Fibroblast of upper back skin (primary cell): ENCODE measurements at places on chromosomes 4 and X.

- DNase-seq, result no peak
Measured at GRCh38 chrX:67610282-67610681, 66.5 kb downstream of the AR start.

DNA sequence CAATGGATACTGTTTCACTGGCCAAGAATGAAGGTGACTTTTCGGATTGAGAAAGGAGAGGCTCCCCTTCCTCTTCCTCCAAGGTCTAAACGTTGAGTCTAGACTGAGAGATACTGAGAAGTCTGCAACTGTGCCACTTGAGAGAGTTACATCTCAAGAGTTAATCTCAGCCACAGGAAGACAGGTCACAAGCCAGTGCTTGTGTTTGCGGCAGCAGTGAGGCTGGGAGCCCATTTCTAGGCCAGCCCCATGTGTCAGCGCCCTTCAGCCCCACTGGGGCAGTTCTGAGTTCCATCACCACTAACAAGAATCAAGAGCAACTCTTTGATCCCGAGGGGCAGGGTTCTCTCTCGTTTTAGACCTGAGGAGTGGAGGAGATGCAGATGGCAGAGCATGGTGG is 7.3 kb upstream of the SEC24D start:
- DNase-seq, result no peak

- DNase-seq, result peak; percentile 55
Measured at GRCh38 chr4:141099326-141099725, 33.9 kb downstream of the RNF150 start.

GRCh38 chr4:86831262-86832130 is 17.7 kb downstream of the SLC10A6 start:
- peak; percentile 85 for DNase-seq

DNA sequence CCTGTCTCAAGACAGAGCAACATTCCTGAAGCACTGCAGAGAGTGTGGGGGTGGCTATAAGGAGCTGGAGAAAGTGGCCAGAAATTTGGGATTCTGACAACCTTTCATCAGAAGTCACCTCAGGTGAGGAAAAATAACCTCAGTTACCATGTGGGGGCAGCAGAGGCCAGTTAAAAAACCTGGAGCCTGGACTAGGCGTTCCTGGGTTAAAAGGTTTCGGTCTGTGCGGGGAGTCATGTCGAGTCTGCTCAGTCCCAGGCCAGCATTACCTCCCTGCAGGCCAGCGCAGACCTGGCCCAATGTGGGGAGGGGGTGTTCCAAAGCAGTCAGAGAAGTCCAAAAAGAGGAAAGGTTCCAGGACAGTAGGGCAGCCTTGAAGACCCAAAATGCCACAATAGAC is 10.9 kb upstream of the NALF2 start:
- no peak for DNase-seq

- no peak for DNase-seq
Measured at GRCh38 chrX:125678258-125678657, 358.6 kb downstream of the TEX13C start.

DNA sequence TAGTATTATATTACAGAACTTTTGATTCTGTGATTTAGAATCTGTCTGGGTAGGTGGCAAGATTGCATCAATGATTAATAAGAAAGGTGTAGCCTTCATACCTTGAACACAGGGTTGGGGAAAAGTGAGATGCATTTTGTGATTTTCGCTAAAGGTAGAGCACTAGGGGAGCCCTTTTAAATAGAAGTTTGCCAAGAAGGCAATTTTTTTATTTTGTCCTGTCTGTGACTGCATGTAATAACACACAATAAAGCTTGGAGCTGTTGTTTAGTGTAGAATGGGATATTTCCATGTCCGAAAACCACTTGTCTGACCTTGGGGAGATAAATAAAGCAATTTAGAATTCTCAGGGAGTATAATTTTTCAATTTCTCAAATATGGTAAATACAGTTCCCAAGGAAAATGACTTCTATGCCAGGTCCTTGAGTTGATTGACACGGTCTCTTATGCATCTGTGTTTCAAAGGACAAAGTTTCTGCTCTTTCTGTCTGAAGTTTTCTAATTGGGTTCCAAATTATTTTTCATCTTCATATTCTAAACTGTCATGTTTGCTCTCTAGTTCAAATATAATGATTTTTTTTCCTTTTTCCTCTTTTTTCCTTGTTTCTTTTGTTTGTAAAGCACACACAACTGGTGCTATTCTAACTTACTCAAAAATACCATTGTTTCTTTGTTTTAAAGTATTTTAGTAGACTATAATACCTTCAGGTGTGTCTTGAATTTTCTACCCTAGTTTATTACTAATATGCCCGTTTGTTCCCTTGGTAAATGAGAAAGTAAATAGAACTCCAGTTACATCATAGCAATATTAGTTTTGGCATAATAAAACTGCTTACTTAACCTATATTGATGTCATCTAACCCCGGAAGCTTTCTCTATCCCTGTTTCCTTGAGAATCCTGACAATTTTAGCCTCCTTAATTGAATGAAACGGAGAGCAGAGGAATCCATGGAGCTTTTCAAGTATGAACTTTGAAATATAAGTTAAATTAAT is 87.8 kb upstream of the BMPR1B start:
- no peak for DNase-seq

DNA sequence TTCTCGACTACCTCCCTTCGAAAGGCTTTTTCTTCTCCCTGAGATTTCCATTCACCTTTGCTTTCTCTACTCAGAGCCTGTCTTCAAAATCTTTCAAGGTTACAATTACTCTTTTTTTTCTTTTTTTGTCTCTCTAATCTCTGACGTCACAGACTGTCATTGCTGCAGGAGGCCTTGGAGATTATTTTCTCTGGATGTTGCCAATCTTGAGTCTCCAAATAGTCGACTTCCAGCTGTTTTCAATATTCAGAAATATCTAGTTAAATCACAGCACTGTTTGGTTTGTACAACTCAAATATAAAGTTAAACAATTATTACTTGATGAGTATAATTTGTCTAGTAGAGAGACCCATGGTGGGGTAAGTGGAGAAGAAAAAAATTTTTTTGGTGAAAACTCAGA is 359.0 kb upstream of the BOD1L1 start:
- no peak for DNase-seq

DNA sequence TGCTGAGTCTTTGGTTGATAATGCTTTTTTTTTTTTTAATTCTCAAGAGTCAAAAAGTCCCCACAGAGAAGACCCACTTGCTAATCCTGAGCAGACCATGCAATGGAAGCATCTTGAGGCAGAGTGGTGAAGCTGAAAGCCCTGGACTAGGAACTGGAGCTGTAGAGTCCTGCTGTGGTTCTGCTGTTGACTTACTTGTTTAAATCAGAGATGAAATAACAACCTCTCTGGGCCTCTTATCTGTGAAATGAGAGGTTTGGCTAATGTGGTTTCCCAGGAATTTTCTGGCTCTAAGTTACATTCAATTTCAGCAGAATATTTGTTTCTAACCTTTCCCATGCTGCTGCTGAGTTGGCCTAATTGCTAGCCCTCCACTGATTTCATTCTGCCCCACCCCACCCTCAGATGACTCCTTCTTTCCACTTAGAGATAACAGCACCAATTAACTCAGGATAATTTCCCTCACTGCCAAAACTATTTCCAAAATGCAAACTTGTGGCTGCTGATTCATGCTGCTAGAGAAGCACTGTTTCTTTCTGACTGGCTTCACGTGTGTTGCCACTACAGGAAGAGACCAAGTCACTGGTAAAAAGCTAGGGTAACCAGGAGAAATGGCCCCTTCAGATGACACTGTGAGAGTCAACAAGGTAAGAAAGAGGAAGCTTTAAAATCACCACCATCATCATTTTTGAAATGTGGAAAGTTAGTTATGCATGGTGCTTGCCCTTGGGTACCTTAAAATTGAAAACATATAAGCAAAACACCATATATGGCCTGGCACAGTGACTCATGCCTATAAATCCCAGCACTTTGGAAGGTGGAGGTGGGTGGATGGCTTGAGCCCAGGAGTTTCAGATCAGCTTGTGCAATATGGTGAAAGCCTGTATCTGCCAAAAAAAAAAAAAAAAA is 326.4 kb downstream of the DCHS2 start:
- DNase-seq, result peak; percentile 97

DNA sequence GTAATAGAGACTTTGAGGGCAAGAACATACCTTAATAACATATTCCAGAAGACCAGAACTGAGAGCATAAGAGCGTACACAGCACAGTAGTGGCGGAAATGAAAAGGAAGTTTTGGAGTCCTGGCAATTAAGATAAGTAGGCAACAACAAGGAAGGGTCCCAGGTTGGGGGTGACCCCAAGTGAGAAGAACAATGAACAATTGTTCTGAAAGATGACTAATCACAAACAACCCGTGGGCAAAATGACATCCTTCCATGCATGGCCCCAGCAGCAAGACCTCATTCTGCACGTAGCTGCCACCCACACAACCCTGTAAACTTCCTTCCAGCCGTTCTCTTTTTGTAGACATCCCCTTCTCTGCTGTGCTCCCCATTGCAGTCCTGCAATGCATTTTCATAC is 384.4 kb upstream of the PABPC4L start:
- DNase-seq, result no peak

DNA sequence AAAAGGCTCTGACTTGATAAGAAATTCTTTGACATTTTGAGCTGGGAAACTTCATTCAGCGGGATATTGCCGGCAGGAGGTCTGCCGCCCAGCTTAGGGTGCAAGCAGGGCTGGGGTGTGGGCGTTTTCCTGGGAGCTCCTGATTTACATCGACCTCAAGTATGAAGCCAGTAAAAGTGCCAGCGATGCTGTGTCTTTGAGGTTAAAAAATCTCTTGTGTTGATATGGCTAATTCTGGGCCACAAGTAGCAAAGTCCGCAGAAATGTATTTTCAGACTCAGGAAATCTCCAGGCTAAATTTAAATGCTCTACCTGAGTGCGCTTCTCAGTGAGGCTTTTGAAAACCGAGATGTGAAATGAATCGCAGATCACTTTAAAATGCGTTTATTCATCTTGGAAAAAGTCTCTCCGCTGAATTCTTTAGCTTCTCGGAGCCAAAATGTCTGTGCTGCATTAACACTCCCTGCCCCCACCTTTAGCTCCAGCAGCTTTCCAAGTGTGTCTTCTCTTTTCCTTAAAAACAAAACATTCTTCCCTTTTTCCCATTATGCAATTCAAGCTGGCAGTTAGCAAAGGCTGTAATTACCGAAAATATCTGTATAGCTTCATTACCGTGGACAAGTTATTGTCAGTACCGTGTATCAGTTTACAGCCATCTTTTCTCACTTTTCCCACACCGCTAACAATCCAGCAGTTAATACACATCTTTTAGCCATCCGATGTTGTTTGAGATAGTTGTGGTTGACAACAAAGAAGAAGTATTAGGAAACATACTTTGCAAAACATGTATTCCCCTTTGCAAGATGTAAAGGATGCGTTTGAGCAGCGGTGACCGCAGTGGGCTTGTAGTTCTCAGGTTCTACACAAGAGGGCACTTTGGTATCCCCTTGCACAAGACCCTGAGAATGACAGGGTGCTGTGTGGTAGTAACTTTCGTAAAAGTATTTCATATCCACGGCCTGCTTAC is 136.0 kb upstream of the STX18 start:
- DNase-seq, result peak; percentile 80

DNA sequence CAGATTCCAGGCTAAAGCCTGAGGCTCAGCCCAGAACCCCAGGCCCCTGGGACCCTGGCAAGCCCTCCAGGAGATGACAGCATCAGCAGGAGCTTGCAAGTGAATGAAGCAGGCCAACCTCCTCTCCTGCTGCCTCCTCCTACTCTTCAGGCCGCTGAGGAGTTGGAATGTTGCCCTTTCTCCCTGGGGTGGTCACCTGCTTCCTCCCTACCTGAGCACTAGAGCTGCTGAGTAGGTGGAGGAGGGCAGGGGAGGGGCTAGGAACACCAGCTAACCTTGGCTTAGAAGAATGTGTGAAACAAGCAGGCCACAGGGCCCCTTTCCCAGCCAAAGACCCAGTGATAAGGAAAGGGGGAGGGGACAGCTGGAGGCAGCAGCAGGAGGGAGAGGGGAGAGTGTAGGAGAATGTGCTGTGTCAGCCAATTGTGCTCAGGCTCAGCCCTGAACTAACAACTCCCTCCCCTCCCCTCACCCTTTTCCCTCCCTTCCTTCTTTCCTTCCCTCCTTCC is 58.0 kb downstream of the PJA1 start:
- DNase-seq, result peak; percentile 32

DNA sequence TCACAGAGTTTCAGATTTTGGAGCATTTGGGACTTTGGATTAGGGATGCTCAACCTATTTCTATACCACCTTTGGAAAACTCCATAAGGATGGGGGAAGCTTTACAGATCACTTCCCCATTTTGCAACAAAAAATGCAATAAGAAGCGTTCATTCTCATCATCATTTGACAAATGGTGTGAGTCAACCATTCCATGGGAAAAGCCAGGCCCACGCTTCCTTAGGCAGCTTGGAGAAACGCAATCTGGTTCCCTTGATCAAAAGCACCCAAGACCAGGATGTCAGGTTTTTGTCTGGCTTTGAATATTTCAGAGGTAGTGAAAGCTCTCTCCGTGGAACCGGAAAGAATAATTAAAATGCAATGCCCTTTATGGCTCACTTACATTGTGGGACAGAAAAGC is 79.3 kb upstream of the C4orf50 start:
- DNase-seq, result no peak

- no peak for DNase-seq
Measured at GRCh38 chr4:41262198-41262597, 5.5 kb downstream of the UCHL1 start.

DNA sequence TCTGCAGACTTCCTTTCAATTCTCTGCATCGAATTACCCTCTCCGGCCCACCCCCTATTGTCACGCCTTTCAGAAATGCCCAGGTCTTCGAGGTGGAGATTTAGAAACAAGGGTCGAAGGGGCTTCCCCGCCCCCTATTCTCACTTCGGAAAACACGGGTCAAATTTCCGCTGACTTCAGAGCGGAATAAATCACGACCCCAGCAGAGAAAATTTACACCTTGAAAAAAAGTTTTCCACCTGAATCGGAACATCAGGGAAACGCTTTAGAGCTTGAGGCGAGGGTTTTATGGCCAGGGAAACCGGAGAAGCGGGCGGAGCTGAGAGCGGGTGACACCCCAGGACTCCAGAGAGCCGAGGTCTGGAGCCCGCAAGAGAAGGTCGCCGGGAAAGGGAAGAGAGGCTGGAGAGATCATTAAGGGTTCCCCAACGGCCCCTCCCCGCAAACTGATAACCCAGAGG is 1.6 kb downstream of the SHISA3 start:
- no peak for DNase-seq

GRCh38 chrX:45447995-45448394 is 247.3 kb upstream of the DIPK2B start:
- DNase-seq, result no peak

GRCh38 chr4:183636923-183637322 is 22.1 kb downstream of the RWDD4 start:
- DNase-seq, result no peak

DNA sequence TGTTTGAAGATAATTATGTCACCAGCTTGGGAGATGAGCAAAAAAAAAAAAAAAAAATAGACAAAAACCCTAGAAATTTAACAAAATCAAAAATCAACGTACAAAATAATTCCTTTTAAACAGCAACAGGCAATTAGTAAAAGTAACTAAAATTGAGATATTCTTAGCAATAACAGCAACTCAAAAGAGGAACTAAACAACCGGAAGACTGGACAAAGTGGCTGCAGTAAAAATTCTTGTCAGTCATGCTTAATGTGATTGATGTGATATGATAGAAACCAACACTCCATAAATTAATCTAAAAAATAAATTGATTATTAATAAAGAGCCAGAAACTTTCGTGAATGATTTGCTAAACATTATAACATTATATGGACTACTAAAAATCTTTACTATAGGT is 1534.6 kb upstream of the AGA start:
- no peak for DNase-seq

GRCh38 chr4:123749383-123749782 is 352.8 kb downstream of the SPRY1 start:
- no peak for DNase-seq
